ENCODE measurements at places on chromosomes 16 and 17.

DNA sequence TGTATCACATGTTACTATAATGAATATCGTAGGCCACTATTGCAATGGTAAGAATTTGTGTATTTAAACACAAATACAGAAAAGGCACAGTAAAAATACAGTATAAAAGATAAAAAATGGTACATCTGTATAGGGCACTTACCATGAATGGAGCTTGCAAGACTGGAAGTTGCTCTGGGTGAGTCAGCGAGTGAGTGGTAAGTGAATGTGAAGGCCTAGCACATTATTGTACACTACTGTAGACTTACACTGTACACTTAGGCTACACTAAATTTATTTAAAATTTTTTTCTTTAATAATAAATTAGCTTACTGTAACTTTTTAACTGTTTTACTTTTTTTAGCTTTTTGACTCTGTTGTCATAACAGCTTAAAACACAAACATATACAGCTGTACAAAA, 42.5 kb downstream of the AKAP10 start:
- DNase-seq: no peak

GRCh38 chr16:66551788-66552285, 539 bp upstream of the CKLF start:
- DNase-seq: no peak

GRCh38 chr16:3046641-3047386, 453 bp downstream of the MMP25 start:
- no peak for DNase-seq

GRCh38 chr17:32870027-32870670, 6.8 kb downstream of the MYO1D start:
- no peak for DNase-seq

DNA sequence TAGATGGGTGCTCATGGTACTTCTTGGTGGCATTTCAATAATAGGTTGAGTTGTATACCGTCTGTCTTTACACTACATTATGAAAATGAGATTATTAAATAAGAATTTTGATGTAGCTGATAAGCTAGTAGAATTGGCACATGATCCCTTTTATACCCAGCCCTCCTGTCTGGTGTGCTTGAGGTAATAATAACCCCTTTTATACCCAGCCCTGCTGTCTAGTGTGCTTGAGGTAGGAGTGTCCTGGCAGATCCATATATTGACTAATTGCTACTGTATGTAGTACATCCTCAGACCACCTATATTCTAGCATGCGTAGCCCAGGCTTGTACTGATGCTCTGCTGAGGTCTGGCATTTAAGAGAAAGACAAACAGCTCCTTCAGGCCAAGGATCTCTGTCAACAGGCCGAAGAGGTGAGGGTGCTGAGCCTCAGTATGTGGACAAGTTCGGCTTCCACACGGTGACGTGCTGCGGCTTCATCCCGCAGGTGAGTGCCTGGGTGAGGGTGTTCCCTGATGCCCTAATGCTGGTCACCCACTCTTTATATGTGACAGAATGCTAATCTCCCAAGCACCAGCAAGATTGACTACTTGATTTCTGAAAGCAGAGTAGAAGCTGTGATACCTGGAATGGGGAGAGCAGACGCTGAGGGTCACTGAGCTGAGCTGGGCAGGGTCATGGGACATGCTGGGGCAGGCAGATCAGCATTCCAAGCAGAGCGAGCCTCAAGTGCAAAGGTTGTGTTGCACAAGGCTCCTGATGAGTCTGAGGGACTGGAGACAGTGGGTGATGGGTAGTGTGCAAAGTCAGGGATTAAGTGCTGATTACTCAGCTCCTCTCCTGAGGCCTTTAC, 5.7 kb downstream of the FN3K start:
- no peak for DNase-seq

GRCh38 chr17:31491376-31492131, 100.1 kb downstream of the RAB11FIP4 start:
- no peak for DNase-seq

GRCh38 chr16:20859699-20860098, 40.5 kb downstream of the DCUN1D3 start:
- DNase-seq: no peak

DNA sequence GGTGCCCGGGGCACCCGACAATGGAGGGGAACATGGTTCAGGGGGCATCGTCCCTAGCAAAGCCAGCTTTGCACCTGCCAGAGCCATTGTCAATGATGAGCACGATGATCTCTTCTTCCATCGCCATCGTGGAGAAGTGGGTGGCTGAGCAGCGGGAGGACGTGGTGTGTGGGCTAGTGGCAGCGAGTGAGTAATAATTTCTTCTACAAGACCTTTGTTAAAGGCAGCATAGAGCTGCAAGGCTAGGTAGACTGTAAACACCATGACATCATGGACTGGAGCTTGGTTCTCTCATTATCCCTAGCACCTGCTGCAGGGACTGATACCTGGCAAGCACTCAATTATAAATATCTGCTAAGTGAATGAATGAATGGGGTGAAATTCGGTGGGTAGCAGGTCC, 6.7 kb upstream of the HEATR3 start:
- no peak for DNase-seq

GRCh38 chr16:24839347-24839972, 6.3 kb upstream of the SLC5A11 start:
- no peak for DNase-seq

DNA sequence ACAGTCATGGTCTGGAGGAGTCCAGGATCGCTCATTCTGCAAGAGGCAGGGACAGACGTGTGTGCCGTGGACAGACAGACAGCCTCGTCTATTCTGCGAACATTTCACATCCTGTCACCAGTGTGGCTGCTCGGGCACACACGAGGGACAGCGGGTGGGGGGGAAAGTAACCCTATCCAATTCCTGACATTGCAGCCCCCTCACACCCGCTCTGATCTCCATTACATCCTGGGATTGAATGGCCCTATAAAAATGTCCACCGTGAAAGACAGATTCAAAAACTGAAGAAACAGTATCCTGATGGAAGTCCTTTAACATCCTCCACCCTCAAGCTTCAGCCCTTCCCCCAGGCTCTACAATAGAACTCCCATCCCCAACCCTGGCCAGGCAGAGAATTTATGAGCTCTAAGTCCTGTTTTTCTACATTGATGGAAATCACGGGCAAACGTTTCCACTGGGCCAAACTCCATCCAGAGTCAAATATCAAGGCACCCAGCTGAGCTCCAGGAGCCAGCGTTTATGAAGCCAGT, 39.4 kb downstream of the HS3ST3A1 start:
- DNase-seq: no peak

DNA sequence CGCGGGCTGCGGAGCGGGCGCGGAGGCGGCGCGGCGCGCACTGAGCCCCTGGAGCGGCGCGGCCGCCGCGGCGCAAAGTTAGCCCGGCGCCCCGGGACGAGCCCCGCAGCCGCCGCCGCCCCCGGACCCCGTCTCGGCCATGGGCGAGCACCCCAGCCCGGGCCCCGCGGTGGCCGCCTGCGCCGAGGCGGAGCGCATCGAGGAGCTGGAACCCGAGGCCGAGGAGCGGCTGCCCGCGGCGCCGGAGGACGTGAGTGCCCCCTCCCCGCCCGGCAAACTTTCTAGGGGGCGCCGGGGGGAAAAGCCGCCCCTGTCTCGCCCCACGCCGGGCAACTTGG, 388 bp downstream of the RHBDL3 start:
- DNase-seq: no peak

- DNase-seq: no peak
Observed at GRCh38 chr16:3119701-3120408, 7.5 kb downstream of the ZNF205 start.

DNA sequence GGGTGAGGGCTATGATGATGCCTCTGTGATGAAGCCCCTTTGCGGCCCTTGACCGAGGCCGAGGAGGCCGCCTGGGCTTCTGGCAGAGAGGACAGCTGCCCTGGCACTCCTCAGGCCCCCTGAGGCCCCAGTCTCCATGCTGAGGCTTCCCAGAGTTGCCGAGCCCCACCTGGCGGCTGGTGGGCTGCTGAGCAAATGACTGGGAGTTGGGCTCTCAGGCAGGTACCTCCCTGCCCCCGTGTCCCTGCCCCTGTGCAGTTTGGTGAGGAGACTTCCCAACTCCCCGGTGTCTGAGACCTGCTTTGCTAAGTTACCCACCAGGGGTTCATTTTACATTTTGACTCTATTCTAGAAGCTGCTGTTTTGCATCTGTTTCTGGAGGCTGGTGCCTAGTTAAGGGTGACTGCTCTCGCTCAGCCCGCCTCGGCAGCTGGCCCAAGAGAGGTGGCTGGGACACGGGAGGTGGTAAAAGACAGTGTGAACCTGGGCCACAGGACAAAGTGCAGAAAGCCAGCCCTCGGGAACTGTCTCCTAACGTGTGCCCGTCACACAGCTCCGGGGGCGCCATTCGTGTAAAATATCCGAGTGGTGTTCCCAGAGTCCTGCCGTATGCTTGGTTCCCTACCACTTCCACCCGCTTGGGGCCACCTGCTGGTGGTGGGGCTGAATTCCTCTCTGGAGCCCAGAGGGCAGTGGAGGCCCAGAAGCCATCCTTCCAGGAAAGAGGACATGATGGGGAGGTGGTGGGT, 134.5 kb downstream of the RAB11FIP4 start:
- DNase-seq: no peak

- no peak for DNase-seq
Observed at GRCh38 chr17:50815400-50815799, 20.0 kb upstream of the WFIKKN2 start.

DNA sequence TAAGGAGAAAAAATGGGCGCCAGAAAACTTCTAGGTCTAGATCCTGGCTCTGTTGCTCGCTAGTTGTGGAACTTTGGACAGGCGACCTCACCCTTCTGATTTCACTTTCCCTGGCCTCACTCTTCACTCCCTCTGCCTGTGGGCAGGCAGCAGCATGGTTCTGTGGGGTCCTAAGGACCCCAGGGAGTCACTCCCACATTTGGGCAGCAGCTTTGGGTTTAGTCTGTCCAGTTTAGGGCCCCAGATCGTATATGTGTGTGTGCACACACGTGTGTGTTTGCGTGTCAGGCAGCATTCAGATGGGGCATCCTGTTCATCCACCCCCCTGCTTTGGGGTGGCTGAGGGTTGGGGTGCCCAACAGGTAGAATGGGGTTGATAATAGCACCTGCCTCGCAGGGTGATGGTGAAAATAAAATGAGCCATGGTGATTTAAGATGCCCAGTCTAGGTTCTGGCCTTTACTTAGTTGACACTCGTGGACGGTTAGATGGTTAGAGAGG, 102.2 kb downstream of the RAB11FIP4 start:
- no peak for DNase-seq

GRCh38 chr17:70139449-70139993, 29.8 kb upstream of the KCNJ2 start:
- DNase-seq: no peak

- no peak for DNase-seq
Observed at GRCh38 chr16:85144026-85144915, 32.0 kb upstream of the CIBAR2 start.

- DNase-seq: no peak
Observed at GRCh38 chr17:61401389-61402072, 1.9 kb downstream of the TBX2 start.

GRCh38 chr17:34916120-34916519, 45.1 kb downstream of the CCT6B start:
- no peak for DNase-seq

GRCh38 chr17:44864831-44865230, 17.1 kb downstream of the HIGD1B start:
- no peak for DNase-seq

GRCh38 chr16:2532494-2533141, 1.4 kb upstream of the CEMP1 start:
- DNase-seq: no peak

GRCh38 chr17:78793415-78793814, 11.3 kb upstream of the CYTH1 start:
- DNase-seq: no peak

DNA sequence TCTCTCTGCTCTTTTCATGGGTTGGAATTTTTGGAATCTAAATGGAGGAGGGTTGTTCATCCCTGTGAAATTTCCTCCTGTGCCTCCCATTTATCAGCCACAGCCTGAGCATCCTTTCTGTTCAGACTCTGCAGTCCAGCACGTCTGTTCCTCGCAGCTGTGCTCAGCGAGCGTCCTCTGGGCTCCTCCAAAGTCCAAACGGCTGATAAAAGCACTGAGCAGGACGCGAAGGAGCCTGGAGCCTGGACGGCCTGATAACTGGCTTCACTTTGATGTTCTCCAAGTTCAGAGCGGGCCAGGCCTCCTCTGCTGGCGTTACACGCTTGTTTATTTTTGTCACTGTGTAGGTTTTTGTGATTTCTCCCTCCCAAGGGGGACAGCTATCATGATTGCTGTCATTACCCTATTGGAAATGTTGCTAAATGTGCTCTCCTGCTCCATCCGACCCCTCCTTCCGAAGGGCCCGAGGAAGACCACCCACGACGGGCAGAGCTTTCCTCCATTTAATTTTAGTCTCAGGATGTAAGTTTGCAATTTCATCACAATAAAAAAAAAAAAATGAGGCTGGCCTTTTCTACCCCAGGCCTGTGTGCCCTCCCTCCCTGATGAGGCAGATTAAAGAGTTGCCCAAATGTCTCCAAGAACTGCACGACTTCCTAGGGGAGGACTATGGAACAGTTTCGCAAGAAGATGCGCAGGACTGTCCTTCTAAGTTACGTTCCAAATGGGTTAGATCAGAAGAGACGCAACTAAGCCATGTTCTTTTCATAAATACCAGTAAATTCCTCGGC, 290.5 kb upstream of the FOXF1 start:
- DNase-seq: no peak

- no peak for DNase-seq
Observed at GRCh38 chr17:43966276-43966675, 12.5 kb upstream of the PYY start.

DNA sequence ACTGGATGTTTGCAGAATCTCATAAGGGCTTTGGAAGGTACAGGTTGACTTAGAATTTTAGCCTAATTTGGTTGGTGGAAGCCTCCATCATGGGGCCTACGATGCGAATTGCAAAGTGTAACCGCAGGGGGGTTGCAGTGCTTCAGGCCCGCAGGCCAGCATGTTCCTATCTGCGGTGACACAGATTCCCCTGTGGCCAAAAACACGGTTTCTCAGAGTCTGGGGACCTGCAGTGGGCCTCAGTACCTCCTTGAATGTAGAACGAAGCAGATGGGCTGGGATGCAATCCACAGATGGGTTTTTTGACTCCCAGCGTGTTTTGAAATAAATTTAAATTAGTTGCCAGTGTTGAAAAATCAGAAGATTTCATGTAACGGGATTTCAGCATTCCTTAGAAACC, 34.7 kb downstream of the KIAA0513 start:
- no peak for DNase-seq

GRCh38 chr17:17820046-17820445, 16.7 kb downstream of the SREBF1 start:
- DNase-seq: no peak
